Cardiac fibroblast (primary cell): ENCODE measurements at places on chromosomes 4 and X.

- DNase-seq, result no peak
Measured at GRCh38 chr4:41632481-41633073, 94.6 kb downstream of the LIMCH1 start.

- peak; percentile 18 for DNase-seq
Measured at GRCh38 chrX:72395237-72395636, 89.5 kb upstream of the CITED1 start.

DNA sequence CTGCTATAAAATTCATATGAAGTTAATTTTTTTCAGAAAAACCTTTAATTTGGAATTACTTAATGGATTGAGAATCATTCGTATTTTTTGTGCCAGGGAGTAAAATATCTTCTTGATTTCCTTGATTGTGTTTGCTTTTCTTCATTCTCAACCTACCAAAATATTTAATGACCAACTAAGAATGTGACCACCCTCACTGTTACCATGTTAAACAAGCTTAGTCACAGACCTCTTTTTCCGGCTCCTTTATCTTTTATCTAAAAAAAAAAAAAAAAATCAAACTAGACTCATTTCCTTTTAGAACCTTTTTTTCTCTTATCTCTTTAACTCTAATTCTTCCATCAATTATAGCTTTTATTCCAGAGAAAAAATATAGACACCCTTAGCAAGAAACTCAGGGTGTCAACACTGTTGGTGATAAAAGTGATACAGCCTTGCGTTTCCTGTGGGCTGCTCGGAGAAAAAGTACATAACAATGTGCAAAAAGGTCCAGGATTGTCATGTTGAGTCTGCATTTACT is 20.6 kb upstream of the HPGDS start:
- no peak for DNase-seq

DNA sequence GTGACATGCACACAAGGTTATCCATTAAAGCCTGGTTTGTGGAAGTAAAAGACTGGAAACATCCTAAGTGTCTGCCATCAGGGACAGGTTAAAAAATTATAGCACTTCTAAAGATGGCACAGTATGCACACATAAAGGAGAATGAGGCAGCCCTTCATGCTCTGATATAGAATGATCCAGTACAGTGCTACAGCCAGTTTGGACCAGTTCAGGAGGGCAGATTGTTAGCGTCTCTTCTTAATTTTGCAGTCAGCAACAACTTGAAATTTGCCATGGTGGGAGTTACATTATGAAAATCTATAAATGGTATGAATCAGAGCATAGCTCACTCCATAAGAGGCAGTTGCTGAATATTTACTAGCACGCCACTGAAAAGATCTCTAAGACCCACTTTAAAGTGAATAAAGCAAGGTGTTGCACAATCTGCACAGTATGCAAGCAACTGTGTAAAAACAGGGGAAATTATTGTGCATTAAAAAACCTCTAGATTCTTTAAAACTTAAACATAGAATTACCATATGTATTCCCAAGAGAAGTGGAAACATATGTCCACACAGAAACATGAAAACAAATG is 20.3 kb upstream of the SOD3 start:
- peak; percentile 29 for DNase-seq

- no peak for DNase-seq
Measured at GRCh38 chrX:41293269-41293668, 40.7 kb upstream of the DDX3X start.

DNA sequence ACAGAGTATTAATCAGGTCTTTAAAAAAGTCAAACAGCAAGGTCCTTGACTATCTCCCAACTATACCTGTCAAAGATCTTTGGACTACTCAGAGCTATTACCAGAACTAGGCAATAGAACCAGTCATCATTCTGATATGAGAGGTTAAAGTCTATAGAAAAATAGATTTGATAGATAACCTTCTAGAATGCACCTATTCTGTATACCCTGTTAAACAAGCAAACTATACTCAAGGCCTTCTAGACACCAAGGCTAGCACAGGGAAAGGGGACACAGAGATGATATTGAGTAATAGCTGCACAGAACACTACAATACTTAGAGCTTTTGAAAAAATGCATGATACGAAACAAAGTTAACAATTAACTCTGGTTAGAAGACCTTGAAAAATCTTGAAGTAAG is 149.5 kb downstream of the NR3C2 start:
- DNase-seq, result no peak

GRCh38 chr4:80184825-80185756 is 12.2 kb upstream of the PRDM8 start:
- no peak for DNase-seq
